Neuronal stem cell (in vitro differentiated cells): ENCODE measurements at places on chromosomes 5 and 9.

DNA sequence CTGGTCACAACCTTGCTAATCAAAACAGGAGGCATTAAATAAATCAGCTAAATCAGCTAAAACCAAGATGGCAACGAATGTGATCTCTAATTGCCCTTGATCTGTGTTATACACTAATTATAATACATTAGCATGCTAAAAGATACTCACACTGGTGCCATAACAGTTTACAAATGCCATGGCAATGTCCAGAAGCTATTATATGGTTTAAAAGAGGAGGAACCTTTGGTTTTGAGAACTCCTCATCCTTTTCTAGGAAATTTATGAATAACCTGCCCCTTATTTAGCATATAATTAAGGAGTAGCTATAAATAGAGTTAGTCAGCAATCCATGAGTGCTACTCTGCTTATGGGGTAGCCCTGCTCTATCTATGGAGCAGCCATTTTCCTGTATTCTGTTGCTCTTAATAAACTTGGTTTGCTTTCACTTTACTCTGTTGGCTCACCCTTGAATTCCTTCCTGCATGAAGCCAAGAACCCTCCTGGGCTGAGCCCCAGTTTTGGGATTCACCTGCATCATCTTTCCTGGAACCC lies 18.7 kb upstream of the NNT start:
- no peak for DNase-seq

- DNase-seq = no peak
Measured at GRCh38 chr5:75632321-75632720, 21.1 kb downstream of the ANKDD1B start.

- DNase-seq = no peak
Measured at GRCh38 chr5:150989695-150990094, 30.7 kb upstream of the GPX3 start.

DNA sequence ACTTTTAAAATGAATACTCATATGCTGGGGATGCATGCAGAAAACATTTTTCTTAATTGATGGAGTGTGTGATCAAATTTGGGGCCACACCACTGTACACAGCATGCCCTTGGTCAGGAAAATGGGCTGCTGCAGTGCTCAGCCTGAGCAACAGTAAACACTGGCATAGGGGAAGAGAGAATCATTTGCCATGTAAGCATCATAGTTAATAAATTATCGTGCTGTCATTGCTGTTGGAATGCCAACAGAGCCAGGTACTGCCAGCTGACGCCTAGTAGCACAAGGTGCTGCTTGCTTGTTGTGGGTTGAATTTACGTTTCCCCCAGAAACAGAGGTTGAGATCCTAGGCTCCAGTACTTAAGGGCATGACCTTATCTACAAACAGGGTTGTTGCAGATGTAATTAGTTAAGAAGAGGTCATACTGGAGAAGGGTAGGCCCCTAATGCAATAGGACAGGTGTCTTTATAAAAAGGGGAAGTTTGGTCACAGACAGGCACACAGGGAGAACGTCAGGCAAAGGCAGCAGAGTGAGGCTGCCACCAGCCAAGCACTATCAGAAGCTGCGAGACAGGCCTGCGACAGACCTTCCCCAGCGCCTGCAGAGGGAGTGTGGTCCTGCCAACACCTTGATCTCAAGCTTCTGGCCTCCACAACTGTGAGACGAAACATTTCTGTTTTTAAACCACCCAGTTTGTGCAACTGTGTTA lies 25.3 kb downstream of the DAP start:
- DNase-seq = no peak

- DNase-seq = no peak
Measured at GRCh38 chr9:13395156-13395555, 115.7 kb upstream of the MPDZ start.

GRCh38 chr5:116575326-116576052 lies 866 bp upstream of the SEMA6A start:
- DNase-seq = peak; percentile 53

- DNase-seq = no peak
Measured at GRCh38 chr5:141862936-141863543, 15.2 kb downstream of the PCDH1 start.

GRCh38 chr5:136518814-136519213 lies 153.5 kb upstream of the TRPC7 start:
- DNase-seq = no peak

- peak; percentile 65 for DNase-seq
Measured at GRCh38 chr5:1409381-1410110, 35.7 kb downstream of the SLC6A3 start.

DNA sequence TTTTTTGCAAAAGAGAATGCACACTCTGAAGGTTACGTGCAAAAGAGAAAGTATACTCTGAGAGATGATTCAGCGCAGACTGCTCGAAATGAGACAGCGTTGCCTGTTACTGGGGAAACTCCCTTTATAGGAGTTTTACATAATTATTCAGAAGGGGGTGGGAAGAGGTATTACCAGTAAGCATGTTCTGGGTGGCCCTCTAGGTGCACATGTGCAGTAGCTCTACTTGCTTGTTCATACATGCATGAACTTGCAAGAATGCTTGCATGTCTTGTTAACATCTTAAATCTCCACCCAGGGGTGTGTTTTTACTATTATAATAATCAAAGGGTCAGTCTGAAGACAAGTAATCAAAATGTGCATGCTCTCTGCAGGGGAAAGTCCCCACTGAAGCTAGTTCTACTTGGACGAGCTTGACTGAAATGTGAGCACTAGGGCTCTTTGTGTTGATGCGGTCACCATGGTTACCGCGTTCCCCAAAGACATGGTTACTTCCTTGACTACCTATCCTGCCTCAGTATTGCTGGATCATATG lies 75.5 kb downstream of the SGCD start:
- peak; percentile 33 for DNase-seq

DNA sequence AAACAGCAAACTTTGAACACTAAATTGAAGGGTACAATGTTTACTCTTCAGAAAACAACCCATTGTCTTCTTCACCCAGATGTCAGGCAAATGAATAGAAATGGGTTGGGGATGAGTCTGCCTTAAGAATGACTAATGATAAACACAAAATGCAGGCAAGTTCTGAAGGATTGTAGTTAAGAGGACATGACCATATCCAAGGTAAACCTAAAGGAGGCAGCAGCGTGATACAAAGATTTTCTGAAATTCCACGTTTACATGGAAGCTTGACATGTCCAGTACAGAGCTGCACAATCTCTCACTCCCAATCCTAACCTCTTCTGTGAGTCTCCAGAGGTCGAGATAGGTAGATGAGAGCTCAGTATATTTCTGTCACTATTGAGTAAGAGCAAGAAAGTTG lies 1263.2 kb upstream of the CDH6 start:
- DNase-seq = no peak

GRCh38 chr5:142107736-142108431 lies 695 bp upstream of the NDFIP1 start:
- DNase-seq = no peak

- DNase-seq = no peak
Measured at GRCh38 chr9:132201780-132202703, 40.2 kb downstream of the NTNG2 start.

- DNase-seq = peak; percentile 80
Measured at GRCh38 chr9:122122903-122123632, 30.0 kb upstream of the TTLL11 start.

DNA sequence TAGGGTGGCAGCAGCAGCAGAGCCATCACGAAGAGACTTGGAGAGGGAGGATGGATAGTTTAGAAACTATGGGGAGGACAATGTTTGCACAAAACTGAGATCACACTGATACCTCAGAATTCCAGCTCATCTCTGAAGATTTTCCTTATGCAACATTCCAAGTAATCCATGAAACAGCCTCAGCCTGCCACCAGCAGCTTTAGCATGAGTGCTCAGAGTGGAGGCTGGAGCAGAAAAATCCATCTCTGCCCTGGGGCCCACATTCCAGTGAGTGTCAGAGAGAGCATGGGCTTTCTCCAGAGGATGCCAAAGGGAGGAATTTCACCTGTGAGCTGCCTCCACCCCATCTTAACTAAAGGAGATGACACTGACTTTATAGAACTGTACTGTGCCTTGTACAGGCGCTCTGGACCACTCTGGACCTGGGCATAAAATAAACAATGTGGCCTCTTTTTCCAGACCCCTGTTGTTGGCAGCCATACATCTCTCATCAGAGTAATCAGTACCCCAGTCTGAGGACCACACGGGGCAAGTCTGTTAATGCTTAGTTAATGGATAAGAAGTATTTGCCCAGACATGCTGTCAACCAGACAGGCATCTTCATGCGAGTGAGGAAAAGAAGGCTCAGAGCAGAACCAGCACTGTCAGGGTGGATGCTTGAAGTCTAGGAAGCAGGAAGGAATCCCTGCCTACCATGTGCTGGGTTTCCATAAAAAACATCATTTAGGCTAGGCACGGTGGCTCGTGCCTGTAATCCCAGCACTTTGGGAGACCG lies 440.9 kb downstream of the ENC1 start:
- no peak for DNase-seq

GRCh38 chr9:20494035-20494434 lies 128.3 kb downstream of the MLLT3 start:
- no peak for DNase-seq

DNA sequence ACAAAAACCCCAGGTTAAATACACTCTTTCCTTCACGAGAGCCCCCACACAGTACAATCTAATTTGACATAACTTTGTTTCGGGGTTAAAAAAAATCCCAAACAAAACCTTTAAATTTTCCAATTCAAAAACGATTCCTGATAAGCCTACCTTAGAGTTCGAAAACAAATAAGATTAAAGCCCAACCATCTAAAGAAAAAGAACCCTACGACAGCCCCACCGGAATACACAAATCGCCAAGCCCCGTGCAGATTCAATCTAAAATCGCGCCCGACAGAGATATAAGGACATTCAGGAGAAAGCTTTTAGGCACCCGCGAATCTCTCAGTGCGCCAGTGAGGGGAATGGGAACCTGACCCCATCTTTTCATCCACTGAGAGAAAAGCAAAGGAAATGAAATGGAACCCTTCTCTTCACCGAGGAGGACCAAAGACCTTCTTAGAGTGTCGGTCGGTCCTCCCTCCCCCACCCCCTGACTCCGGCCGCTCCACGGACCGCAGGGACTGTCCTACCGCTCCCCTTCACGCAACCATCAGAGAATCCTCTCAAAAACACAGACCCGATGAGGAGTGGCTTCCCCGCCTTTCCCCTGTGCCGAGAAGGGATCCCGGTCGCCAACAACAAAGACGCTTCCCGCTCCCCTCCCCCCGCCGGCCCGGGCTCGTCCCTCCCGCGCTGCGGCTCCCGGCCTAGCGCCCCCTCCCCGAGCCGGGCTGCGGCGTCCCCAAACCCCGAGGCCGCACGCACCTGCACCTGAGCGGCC lies 925 bp downstream of the ABHD17B start:
- DNase-seq = peak; percentile 67
